Activated CD8-positive, alpha-beta T cell treated with anti-CD3 and anti-CD28 coated beads, Interleukin-2, amount 10 ng/mL, durations not matched to agents 7 days and 5 days (primary cell): ENCODE measurements at places on chromosomes 3 and 15.

- no peak for DNase-seq
Measured at GRCh38 chr3:48402281-48402732, 27.6 kb downstream of the PLXNB1 start.

DNA sequence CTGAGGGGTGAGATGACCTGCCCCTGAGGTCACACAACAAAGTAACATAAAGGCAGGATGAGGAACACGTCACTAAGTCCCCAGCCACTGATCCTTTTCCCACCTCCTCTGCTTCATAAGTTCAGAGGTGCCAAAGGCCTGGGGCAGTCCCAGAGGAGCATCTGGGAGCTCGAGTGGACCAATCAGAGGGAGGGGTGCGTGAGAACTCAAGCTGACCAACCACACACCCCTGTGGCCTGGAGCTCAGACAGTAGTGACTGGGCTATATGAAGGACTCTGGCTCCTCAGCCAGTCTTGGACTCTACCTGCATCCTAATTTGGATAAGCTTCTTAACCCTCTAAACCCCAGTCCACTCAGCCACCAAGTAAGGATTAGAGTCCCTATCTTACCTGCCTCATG is 28.0 kb upstream of the CAV3 start:
- DNase-seq, result no peak

DNA sequence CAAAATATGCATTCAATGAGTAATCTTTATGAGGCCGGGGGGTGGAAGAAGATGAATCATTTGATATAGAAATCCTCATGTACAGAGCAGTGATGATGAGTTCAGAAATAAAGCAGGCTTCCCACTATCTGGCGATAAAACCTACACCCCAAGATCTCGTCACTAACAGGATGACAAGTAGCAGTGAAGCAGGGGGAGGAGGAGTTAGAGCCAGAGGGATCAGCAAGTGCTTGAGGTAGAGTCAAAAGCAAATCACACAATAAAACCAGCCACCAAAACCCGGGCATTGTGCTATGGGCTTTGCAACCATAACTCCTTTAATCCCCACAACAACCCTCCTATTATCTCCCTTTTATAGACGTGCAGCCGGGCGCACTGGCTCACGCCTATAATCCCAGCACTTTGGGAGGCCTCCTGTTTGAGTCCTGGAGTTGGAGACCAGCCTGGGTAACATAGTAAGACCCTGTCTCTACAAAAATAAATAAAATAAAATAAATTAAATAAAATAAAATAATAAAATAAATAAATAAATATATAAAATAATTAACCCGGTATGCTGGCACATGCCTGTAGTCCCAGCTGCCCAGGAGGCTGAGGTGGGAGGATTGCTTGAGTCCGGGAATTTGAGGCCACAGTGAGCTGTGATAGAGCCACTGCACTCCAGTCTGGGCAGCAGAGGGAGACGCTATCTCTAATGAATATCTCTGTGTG is 53.0 kb downstream of the STARD5 start:
- DNase-seq, result peak; percentile 19

DNA sequence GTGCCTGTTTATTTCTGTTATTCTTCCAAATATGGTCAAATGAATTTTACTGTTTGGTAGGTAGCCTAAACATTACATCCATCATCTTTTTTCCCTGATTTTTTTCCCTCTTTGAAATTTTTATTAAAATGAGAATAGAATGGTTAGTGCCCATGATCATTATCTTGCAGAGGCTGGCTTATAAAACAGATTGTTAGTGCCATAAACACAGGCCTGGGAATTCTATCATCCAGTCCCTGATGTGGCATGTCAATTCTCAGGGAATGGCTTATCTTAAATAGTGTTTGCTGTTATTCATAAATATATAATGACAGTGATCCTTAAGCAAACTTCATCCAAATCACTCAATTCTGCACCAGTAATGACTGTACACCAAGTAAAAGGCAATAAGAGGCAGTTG is 207.3 kb downstream of the TUSC7 start:
- no peak for DNase-seq

DNA sequence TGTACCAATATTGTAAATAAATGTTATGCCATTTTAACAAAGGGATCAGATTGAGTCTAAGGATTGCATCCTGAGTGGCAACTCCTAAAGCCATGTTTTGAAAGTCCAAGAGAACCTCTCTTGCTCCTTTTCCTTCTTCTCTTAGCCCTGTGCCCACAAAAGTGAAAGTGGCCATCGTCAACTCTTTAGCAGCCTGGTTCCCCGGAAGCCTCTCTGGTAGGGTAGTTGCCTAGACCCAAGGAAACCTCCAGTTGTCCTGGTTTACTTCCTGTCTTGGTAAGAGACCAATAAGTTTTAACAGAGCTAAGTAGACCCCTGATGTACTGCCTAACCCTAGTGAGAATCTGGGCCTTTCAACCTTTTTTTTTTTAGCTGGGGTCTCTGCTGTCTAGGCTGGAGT is 10.2 kb upstream of the ITPKA start:
- peak; percentile 43 for DNase-seq

DNA sequence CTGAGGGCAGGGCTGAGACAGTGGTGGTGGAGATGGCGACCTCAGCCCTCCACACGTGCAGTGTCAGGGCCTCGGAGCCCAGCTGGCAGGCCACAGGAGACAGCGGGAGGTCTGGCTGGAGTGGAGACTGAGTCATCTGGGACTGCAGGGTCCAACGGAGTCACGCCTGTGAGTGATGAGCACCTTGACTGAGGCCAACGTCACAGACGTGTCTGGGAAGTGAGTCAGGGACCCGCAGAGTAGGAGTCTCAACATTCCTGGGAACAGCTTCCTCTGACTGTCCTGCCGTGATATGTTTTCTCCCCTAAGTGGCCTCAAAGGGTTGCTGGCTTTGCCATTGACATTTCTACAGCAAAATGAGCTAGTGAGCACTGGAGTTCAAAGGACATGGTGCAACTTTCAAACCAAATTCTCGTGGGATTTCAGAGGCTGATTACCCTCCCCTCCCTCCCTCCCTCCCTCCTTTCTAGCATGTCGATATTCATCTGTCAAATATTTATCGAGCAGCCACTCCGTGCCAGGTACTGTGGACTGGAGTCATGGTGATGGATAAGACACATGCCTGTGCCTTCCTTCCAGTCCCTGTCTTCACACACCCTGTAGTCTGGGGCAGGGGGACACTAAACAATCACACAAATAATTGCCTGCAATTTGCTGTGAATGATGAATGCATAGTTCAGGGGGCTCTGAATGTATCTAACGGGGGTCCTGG is 53.3 kb upstream of the AMOTL2 start:
- DNase-seq, result peak; percentile 11

DNA sequence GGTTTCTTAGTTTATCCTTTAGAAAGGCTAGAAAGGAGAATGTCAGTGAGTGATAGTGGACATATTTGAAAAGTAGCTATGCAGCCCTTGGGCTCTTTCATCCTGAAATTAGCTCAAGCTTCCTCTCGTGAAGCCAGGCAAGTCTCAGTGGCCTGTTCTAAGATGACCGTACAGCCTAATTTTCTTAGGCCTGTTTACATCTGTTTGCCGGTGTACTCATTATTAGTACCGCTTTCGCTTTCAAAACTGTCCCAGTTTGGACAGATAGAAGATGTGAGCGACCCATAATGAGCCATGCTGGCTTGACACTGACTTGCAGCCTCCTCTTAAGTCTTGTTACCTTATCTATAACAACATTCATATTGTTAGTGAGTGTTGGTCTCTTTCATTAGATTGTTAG is 5.7 kb upstream of the ARL14 start:
- no peak for DNase-seq
